ENCODE measurements at places on chromosomes 1 and 21.

DNA sequence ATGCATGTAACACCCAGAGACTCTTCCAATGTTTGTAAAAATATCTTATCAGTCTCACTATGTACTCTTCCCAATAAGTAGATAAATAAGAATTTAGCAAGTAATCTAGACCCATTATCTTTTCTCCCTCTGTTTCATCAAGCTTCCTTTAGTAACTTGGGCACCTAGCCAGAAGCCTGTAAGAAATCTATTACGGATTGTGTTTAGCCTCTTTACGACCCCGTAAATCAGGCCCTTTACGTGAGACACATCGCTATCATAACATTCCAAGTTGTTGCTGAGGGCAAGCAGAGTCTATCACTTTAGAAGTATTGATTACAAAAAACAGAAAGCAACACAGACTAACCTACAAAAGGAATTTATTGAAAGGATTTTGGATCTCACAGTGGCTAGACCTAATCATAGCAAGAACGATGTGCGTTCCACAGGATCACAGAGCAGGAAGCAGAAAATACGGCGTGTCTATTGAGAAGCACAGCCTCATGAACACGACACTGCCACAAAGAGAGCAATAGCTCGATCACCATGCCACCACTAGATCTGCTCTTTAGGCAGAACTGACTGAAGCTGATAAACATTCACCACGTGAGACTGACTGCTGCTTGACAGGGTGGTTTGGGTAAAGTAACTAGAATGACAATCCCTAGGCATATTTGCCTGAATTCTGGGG is 922.1 kb downstream of the AMY1C start:
- no peak for DNase-seq

DNA sequence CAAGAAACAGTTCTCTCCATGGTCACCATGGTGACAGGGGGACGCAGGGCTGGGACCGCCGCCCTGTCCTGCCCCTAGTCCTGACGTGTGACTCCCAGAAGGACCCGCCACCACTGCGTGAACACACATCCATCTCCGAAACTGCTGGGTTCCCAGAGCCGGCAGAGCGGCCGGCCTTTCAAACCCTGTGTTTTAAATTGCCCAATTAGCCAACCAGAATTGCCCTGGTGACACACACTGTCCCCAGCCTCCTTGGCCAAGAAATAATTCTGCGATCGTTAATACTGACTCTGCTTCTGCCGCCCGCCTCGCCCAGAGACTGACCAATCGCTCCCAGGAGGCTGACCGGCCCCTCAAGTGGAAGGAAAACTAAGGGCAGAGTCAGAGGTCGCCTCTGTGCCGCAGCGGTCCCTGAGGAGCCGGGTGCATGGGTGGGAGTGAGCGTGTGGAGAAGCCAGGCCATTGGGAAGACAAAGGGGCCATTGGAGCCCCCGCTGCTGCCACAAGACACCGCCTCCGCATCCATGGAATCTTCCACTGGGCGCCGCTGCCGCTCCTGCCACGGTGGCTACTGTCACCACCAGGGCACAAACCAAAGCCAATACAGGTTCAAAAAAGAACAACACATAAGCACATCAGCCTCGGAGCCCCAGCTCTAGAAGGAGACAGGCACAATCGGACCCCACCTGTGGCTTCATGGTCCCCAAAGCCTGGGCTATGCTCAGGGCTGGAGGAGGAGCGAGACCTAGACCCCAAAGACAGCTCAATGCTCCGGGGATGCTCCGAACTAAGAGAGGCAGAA is 273.2 kb downstream of the NPHP4 start:
- no peak for DNase-seq

DNA sequence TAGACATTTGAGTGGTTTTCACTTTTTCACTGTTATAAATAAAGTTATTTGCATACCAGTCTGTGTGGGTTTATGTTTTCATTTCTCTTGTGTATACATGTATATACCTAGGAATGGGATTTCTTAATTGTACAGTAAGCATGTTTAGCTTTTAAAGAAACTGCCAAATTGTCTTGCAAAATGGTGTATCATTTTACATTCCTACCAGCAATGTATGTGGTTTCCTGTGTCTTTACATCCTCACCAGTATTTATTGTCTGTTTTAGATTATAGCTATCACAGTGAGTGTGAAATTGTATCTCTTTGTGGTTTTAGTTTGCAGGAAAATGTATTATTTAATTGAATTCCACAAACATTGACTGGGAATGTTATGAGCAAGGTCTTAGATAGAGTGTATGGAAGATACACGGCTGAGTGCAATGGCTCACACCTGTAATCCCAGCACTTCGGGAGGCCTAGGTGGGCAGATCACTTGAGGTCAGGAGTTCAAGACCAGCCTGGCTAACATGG is 57.3 kb downstream of the MACF1 start:
- DNase-seq = peak; percentile 60

- no peak for DNase-seq
These were observed 324.9 kb upstream of the POU3F1 start for GRCh38 chr1:38371505-38371844.

- DNase-seq = no peak
These were observed 2.0 kb downstream of the KCNE2 start for GRCh38 chr21:34365809-34366208.

- DNase-seq = no peak
These were observed 3.1 kb downstream of the CCDC190 start for GRCh38 chr1:162857850-162858249.

GRCh38 chr1:202671399-202671798 is 38.9 kb downstream of the SYT2 start:
- no peak for DNase-seq

DNA sequence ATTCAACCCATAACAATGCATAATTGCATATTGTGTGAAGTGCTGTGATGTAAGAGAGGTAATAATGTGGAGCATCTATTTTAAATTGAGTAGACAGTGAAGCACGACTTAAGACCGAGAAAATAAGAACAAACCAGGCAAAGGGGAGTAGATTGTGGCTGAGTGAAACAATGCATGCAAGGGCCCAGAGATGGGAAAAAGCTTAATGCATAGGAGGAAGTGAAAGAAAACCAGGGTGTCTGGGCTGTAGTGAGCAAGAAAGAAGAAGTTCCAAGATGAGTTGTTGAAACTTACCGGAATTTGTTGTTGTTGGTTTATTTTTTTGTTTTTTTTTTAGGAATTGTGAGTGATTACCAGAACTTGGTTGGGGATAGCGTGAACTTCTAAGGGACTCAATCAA is 104.7 kb downstream of the SNX7 start:
- no peak for DNase-seq

DNA sequence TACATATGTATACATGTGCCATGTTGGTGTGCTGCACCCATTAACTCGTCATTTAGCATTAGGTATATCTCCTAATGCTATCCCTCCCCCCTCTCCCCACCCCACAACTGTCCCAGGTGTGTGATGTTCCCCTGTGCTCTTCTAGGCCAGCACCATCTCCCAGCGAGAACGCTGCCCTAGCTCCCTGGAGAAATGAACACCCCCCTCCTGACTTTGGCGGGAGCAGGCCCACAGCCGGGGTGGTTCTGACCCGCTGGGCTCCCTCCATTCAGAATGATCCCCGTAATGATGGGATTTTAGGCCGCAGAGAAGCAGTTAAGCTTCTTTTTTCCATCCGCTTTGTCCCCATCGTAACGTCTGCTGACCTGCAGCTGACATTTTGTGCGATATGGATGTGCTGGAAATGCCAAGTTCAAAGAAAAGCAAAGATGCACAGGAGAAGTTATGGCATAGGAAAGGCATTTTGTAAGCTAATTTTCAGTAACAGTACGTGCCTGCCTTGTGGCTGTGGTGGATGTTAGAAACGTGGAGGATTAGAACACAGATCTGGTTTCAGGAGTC is 39.3 kb downstream of the ELK4 start:
- no peak for DNase-seq

- DNase-seq = no peak
These were observed 809 bp downstream of the SYT11 start for GRCh38 chr1:155859881-155860871.

DNA sequence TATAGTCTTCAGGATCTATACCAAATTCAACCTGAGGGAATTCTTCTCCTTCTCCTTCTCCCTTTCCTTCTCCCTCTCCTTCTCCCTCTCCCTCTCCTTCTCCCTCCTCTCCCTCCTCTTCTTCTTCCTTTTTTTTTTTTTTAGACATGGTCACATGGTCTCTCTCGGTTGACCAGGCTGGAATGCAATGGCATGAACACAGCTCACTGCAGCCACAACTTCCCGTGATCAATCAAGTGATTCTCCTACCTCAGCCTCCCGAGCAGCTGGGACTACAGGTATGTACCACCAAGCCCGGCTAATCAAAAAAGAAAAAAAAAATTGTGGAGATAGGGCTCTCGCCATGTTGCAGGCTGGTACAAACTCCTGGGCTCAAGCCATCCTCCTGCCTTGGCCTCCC is 51.5 kb downstream of the DNAI4 start:
- no peak for DNase-seq

DNA sequence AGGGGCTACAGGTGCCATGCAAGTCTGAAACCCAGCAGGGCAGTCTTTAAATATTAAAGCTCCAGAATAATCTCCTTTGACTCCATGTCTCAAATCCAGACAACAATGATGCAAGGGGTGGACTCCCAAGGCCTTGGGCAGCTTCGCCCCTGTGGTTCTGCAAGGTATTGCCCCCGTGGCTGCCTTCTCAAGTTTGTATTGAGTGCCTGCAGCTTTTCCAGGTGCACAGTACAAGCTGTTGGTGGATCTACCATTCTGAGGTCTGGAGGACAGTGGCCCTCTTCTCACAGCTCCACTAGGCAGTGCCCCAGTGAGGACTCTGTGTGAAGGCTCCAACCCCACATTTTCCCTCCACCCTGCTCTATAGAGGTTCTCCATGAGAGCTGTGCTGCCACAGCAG is 3.7 kb upstream of the MROH9 start:
- DNase-seq = no peak

- no peak for DNase-seq
These were observed 4.2 kb upstream of the SERINC2 start for GRCh38 chr1:31408788-31409318.
